Mononuclear cell (primary cell): ENCODE measurements at places on chromosomes 16 and 17. TPM values are rescaled to one million over a fixed set of nuclear protein-coding genes. Genes with fewer than 3 reads are reported as not detected.

The NRN1L gene
- not detected for total RNA-seq

The ADORA2B gene
- total RNA-seq = 2.2 TPM

The C1QL1 gene
- total RNA-seq = not detected

The CD300H gene
- 0.73 TPM for total RNA-seq

The TM4SF5 gene
- total RNA-seq = not detected

The MPP2 gene
- 1.4 TPM for total RNA-seq

The UMOD gene
- total RNA-seq = not detected

The PRSS36 gene
- total RNA-seq = 1.2 TPM

The KRTAP9-8 gene
- not detected for total RNA-seq

The CCDC92B gene
- not detected for total RNA-seq

The MYO15A gene
- 0.84 TPM for total RNA-seq

The HAS3 gene
- 0.84 TPM for total RNA-seq

The KRTAP4-4 gene
- total RNA-seq = not detected

The CPHXL2 gene
- not detected for total RNA-seq

The FBXW10 gene
- not detected for total RNA-seq

The SLC22A31 gene
- total RNA-seq = not detected

The FGF11 gene
- total RNA-seq = 0.21 TPM

The C16orf89 gene
- not detected for total RNA-seq

The SAMD14 gene
- total RNA-seq = 0.63 TPM

The ARL5C gene
- not detected for total RNA-seq

The ARHGAP23 gene
- 0.94 TPM for total RNA-seq

The PDE6G gene
- total RNA-seq = 2.1 TPM

The TBC1D28 gene
- total RNA-seq = not detected

The COL1A1 gene
- 2.9 TPM for total RNA-seq

The AURKB gene
- 1.5 TPM for total RNA-seq
